Stimulated activated CD8-positive, alpha-beta memory T cell treated with anti-CD3 and anti-CD28 coated beads, Interleukin-4, amount 100 ng/mL, for 24 hours (primary cell): ENCODE measurements at places on chromosomes 5 and 9.

DNA sequence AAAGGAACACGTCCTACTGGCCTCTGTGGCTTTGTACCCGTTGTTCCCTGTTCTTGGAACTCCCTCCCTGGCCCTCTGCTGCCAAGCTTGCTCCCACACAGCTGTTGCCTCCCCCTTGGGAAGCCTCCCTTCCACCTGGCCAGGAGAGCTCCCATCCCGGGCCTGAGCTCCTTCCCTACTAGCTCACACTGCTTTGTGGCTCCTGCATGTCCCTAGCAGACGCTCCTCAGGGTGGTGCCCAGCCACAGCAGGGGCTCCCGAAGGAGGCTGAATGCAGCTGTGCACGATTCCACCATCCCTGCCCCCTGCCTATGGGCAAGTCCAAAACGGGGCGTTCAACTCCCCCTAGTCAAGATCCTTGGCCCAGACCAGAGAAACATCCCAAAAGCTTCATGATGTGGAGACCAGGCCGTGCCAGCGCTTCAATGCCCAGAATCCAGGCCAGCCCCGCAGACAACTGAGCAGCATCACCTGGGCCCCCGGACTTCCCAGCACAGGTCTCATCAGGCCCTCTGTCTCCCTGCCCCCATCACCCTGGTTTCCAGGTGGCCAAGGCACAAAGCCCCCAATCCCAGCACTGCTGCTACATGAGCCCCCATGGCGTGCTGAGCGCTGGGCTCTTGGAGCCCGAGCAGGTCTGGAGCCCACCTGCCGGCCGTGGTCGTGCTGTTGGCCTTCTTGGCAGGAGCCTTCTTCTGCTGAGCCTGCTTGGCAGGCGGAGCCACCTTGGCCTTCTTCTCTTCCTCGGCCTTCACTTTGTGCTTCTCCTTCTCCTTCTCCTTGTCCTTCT, 14.3 kb downstream of the BRD3OS start:
- DNase-seq = no peak

DNA sequence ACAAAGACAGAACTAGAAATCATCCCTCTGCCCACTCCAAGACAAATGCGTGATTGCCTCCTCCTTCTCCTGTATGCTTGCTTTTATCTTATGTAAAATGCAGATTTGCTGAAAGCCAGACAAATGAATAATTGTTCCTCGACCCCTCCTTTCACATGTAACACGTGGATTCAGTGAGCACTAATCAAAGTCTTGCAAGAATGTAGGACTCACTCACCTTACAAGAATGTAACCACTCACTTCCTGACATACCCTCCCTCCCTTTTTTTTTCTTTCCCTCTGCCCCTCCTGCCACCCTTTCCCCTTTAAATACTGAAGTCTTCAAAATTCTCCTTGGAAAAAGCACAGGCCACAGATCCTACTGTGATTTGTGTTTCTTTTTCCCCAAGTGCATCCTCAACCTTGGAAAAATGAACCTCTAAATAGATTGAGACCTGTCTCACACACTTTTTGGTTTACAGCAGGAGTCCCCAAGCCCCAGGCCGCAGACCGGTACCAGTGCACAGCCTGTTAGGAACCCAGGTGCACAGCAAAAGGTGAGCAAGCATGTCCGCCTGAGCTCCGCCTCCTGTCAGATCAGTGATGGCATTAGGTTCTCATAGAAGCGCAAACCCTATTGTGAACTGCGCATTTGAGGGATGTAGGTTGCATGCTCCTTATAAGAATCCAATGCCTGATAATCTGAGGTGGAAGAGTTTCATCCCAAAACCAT, 29.4 kb upstream of the HSD17B3 start:
- DNase-seq = no peak

GRCh38 chr9:127233550-127233949, 31.0 kb upstream of the GARNL3 start:
- DNase-seq = no peak

DNA sequence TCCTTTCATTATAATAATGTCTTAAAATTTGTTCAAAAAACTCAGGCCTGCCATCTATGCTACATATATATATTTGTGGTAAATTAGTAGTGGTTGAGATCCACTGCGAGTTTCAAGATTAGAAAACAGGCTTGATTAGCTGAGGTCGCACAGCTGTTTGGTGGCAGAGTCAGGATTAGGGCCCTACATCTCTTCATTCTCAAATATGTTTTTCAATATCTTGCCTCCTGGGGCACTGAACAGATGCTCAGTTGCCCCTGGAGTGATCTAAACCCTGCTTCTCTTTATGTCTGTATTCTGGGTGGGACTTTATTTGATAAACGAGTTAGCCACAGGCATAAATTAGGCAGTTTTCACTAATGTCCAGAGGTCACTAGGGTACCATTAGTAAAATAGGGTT, 27.8 kb upstream of the CEP120 start:
- DNase-seq = no peak

- no peak for DNase-seq
These were observed 166.8 kb downstream of the NR3C1 start for GRCh38 chr5:143236682-143237081.

DNA sequence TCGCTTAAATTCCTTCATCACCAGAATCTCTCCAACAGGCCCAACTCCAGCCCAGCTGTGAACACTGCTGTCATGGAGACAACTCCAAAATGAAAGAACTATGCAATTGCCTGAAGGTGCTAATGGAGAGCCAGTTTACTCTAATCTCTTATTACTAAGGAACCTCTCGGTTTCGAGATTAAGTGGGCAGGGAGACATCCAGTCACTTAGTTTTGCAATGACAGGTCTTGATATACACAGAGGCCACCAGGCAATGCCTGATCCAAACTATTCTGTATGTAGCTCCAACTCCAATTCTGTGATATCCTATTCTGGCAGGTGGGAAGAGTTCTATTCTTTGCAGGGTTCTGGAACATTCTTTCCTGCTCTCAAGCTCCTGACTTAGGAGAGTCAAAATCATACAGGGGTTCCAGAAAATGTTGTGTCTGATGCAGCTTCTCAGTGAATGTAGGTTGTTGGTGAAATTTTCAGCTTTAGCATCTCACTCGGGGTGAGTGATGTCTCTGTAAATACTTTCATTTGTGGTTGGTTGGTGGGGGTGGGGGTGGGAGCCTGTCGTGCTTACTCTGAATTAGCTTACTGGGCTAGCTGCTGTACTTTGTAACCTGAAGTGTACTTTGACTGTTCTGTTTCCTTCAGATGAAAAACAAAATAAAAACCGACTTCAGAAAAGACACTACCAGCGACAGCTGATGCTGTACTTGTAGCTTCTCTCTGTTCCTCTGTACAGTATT, 170.9 kb downstream of the PALM2AKAP2 start:
- DNase-seq = no peak

DNA sequence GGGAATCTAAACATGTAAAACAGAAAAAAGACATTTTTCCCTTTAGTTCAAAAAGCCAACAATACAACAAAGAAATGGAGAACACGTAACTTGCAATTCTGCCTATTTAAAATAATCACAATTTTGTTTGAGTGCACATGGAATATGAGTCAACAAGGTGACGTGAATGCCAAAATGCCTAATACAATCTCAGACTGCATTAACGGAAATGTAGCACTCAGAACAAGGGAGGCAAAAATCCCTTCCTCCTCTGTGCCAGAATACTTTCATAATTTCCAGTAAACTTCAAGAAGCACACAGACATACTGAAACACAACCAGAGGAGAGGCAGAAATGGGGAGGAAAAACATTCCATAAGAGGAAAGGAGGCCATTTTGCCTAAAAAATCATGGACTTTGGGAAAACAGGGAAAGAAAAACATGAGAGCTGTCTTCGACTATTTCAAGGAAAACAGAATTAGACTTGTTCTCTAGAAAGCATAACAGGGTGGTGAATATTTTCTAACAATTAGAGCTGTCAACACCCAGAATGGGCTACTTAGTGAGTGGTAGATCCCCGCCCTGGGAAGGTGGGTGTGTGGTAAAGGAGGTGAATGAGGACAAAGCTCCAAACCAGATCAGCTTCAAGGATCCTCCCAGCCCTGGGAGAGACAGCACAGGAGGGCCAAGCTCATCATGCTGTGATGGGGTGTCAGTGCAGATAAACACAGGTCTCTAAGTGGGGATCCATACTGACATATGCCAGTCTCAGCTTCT, 48.2 kb downstream of the ABCA1 start:
- no peak for DNase-seq

GRCh38 chr5:39767916-39768315, 343.1 kb upstream of the DAB2 start:
- no peak for DNase-seq

GRCh38 chr5:93407454-93407853, 173.6 kb downstream of the NR2F1-AS1 start:
- no peak for DNase-seq

GRCh38 chr9:117636681-117637080, 67.5 kb upstream of the TLR4 start:
- no peak for DNase-seq

DNA sequence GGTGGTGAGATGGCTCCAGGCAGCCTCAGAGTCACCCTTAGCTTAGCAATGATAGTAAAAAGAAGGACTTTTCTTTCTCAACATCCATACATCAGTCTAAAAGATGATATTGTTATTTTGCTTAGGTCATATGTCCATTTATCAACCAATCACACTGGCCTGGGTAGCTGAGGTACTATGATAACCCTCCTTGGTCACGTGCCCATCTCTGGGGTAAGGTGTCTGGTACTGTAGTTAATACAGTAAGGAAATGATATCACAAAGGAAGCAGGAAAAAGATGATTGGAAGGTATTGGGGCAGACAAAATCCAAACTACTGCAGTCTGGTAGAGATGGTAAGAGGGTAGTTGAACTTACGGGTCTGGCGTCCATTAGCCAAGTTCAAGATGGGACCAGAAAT, 5.1 kb upstream of the SMAD5 start:
- DNase-seq = no peak
